ENCODE measurements at places on chromosomes 3 and 15.

- H3K36me3 ChIP-seq, result no peaks in the 10 kb centered on the region
- no peaks in the 10 kb centered on the region for H3K27me3 ChIP-seq
- no peaks in the 10 kb centered on the region for H3K4me1 ChIP-seq
- no peak for DNase-seq
These were observed 60.5 kb upstream of the CCDC50 start for GRCh38 chr3:191268737-191269136.

DNA sequence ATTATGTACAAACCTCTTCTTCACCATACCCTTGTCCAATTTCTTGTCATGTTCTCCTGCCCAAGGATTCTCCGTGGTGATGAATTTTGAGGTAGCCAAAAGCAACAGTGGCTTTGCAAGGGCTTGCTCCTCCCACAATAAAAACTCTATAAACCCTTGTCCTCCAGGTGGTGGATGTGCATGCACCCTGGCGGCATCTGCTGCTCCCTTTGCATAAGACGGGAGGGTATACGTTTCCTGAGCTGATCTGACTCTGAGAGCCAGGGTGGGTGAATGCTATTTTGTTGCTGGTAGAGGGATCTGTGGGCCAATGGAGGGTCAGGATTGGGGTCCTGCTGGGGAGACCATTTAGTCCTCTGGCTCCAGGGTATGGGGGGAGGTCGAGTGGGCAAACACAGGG, 5.4 kb downstream of the DNAH1 start:
- H3K4me3 ChIP-seq, result no peak overlapping the region
- H3K27me3 ChIP-seq, result no peaks in the 10 kb centered on the region
- H3K4me1 ChIP-seq, result no peaks in the 10 kb centered on the region
- DNase-seq, result no peak
- H3K27ac ChIP-seq, result no peak overlapping the region

DNA sequence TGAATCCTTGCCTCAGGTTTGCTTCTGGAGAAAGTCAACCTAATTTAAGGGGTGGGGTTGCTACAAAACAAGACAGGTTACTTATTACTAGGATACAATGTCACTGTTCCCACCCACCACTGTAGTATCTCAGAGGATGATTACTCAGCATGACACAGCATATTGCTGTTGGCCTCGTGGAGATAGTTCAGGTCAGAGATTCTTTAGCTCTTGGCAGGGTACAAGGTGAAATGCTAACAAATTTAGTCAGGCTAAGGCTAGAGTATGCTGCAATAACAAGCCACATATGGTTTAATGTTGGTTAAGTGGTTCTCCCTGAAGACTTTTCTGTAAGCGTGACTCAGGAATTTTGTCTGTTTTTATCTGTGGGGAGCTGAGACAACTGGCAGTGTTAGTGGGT, 161.8 kb downstream of the EDEM1 start:
- DNase-seq, result no peak
- H3K36me3 ChIP-seq, result no peaks in the 10 kb centered on the region

- H3K27me3 ChIP-seq, result no peaks in the 10 kb centered on the region
- no peak for DNase-seq
- no peak overlapping the region for H3K27ac ChIP-seq
- no peaks in the 10 kb centered on the region for H3K36me3 ChIP-seq
- peaks cover 2% of the 10 kb centered on the region for H3K4me1 ChIP-seq
These were observed 101.8 kb downstream of the XXYLT1 start for GRCh38 chr3:195169011-195169649.

DNA sequence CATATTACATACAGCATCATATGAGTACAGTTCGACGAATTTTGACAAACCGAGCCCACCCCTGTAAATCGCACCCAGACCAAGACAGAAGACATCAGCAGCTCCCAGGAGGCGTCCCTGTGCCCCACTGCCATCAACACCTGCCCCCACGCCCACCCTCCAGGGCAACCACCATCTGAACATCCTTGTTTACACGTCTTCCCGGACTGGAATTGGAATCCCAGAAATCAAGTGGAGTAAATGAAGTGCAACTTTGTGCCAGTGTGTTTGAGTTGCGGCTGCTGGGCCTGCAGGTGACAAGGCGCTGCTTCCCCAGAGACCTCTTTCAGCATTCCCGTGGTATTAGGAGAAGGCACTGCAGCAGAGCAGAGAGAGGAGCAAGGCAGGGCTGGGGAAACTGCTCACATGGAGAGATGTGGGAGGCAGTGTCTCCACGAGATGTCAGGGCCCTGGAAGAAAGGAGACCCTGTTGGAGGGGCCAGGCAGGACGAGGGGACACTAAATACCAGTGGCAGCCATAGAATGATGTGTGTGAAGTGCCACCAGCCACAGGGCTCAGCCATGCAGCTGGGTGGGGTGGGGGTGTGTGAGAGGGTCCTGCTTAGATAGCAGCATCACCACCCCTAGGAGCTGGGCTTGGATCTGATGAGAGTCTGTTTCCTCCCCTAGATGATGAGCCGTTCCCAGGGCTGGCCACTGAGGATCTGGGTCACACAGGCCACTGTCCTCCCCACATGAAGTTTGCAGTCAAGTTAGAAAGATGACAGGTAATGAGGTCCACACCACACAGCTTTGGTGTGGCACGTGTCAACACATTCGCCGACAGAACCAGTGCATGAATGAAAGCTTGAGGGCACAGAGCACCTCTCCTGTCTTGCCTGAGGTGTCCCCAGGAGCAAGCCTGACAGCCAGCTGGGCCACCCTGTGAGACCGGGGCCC, 33.4 kb upstream of the PCSK6 start:
- H3K27me3 ChIP-seq, result peaks cover 33% of the 10 kb centered on the region
- H3K27ac ChIP-seq, result no peak overlapping the region
- no peaks in the 10 kb centered on the region for H3K4me1 ChIP-seq
- no peaks in the 10 kb centered on the region for H3K36me3 ChIP-seq
- DNase-seq, result no peak

GRCh38 chr15:68405378-68406250, 26.3 kb downstream of the ITGA11 start:
- no peak overlapping the region for H3K4me3 ChIP-seq
- H3K27me3 ChIP-seq, result peaks cover 12% of the 10 kb centered on the region
- H3K4me1 ChIP-seq, result no peaks in the 10 kb centered on the region
- no peak for DNase-seq

DNA sequence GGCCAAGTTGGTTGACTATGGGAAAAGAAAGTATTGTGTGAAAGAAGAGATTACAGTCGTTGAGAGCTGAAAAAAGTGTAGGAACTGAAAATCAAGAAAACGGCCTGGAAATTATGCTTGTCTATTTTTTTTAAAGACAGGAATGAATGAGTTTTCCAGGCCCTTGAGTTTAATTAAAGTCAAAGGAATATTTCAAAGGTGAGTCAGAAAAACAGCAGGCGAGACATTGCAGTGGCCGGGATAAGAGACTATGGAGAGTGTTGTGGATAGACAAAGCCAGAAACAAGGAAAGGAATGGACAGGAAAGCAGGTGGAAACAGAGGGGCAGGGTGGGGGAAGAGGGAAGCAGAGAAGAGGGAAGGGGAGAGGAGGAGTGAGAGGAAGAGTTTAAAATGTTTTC, 275.1 kb upstream of the LRTM1 start:
- DNase-seq, result no peak
- H3K36me3 ChIP-seq, result no peaks in the 10 kb centered on the region
- no peaks in the 10 kb centered on the region for H3K4me1 ChIP-seq
- no peak overlapping the region for H3K27ac ChIP-seq

DNA sequence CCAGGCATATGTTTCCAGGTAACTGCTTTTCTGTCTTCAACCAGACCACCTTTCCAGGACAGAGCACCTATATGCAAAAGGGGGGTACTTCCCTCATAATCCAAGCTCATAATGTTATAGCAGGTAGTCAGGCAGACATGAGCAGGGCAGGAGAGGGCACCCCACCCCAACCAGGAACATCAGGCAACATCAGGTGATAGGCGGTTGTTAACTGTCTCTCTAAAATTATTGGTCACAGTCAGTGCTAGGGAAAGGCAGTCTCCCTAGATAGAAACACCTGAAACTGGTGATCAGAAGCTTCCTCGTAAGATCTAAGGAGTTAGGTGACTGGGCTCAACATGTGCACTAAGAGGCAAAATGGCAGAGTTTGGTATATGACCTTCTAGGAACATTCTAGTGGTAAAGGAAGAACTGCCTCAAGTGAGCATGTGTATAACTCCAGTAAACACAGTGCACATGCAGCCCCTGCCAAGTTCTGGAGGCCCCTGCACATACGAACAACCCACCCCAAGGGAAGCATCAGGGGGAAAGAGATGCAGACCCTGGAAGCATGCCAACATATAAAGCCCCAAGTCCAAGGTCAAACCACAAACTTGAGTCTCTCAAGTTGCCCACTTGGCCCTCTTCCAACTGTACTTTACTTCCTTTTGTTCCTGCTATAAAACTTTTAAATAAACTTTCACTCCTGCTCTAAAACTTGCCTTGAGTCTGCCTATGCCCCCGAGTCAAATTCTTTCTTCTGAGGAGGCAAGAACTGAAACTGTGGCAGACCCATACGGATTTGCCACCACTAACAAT, 270.9 kb downstream of the ULK4 start:
- H3K27me3 ChIP-seq, result no peaks in the 10 kb centered on the region
- peaks cover 2% of the 10 kb centered on the region for H3K36me3 ChIP-seq
- no peak overlapping the region for H3K4me3 ChIP-seq
- H3K4me1 ChIP-seq, result no peaks in the 10 kb centered on the region
- DNase-seq, result no peak

DNA sequence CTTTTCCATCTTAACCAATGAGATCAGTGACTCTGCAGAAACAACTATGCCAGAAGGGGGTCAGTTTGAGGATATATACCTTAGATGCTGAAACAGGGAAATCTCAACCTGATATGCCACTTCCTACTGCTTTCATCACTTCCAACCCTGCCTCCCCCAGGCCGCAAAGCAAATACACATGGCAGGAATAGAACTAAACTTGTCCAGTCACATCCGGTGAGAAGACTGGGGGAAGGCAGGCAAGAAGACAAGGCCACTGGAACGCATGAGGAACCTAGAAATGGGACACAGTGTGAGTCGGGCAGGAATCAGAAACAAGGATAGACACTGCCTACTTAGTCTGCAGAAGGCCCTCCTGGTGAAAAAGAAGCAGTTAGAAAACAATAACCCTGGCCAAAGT, 90.6 kb downstream of the MYO5A start:
- peaks cover 12% of the 10 kb centered on the region for H3K4me1 ChIP-seq
- DNase-seq, result no peak
- H3K4me3 ChIP-seq, result no peak overlapping the region
- no peak overlapping the region for H3K27ac ChIP-seq

DNA sequence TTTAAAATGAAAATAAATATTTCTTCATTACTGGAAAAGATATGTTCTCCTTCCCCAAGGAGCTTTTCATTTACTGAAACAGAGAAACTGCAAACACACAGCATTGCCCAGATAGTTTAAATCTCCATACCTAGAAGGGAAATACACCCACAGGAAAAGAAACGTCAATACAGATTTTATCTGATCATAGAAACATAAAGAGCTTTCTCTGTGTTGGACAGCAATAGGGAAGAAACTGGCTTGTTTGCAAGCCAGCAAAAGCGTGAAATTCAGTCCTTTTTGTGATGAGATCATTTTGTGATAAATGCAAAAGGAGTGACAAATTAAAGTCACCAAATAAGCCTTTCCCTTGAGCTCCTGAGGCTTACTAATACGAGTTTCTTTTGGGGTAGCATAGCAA, 398.0 kb downstream of the TIGIT start:
- no peak overlapping the region for H3K27ac ChIP-seq
- no peak overlapping the region for H3K4me3 ChIP-seq
- DNase-seq, result no peak
